ENCODE measurements at places on chromosomes 6 and 20.

DNA sequence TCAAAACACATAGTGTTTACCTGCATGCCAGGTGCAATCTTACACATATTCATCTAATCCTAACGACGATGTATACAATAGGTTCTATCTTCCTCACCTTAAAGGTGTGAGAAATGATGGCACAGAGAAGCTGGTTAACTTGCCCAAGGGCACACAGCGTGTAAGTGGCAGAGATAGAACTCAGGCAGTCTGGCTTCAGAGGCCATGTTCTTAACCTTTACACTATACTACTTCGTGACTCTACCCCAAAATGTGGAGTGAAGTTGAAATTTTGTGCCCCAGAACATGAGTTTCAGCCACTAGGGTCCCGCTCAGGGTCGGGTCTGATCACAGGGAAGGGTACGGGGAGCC, 584 bp downstream of the VPS52 start:
- DNase-seq = no peak

DNA sequence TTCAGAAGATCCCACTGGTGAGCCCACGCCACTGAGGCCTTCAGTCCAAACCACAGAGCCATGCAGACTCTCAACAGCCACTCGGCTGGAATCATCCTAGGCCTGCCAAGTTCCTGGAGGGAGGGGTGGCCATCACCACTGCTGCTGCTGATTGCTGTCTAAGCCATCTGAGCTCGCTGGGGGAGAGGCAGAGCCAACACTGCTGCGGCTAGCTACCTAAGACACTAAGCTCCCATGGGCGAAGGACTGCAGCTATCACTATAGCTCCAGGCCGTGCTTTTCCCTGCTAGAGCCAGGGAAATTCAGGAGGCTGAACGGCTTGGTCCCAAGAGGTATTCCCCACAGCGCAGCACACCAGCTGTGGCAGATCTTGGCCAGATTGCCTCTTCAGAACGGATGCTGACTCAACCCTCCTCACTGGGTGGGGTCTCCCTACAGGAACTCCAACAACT, 73.6 kb downstream of the TBC1D32 start:
- no peak for DNase-seq

GRCh38 chr6:91852252-91852651, 1265.4 kb upstream of the MAP3K7 start:
- DNase-seq = no peak

DNA sequence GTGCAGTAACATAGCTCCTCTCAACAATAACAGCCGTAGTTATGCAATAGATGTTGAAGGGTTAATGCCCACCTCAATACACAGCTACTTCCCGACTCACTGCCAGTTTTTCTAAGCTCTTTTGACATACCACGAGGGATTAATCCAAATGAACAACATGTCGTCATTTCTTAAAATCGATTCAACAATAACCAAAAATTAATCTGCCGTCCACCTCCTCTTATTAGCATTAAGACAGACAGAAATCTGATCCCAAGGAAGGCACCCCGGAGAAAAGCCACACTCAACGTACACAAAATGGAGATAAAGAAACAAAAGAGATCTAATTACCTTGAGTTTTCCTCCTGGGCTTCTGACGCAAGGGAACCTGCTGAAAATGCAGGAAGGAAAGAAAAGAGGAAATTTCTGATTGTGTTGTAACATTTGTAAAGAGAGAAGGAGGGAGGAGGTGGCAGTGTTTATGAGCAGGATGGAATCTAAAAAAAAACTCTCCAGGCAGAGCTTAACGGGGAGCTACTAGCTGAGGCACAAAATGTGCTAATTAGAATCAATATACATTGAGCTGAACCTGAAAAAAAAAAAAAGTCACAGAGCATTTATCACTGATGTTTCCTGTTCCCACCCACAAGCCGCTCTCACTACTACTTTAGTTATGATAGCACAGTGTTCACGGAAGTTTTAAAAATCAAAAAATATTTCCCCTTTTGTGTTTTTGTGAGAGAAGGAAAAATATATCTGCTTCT, 109.3 kb downstream of the IPCEF1 start:
- DNase-seq = peak; percentile 41

DNA sequence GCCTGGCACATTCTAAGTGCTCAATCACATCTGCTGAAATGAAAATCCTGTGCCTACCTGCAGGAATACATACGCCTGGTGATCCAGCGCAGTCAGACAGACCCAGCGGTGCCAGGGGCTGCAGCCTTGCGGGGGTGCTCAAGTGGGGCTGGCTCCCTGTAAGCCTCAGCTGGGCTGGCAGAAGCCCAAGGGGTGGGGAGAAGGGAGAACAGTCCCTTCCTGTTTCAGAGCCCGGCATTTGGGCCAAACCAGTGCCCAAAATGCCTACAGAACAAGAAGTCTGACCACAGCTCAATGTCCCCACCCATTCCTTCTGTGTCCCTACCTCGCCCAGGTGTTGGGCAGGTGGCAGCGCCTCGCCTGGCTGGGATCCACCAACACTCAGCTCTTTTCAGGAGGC, 22.6 kb downstream of the KCNK15 start:
- no peak for DNase-seq

- DNase-seq = no peak
These were observed 973.3 kb downstream of the EPHA7 start for GRCh38 chr6:92446052-92446451.
